T follicular helper cell (primary cell): ENCODE measurements at places on chromosomes 3 and 15.

DNA sequence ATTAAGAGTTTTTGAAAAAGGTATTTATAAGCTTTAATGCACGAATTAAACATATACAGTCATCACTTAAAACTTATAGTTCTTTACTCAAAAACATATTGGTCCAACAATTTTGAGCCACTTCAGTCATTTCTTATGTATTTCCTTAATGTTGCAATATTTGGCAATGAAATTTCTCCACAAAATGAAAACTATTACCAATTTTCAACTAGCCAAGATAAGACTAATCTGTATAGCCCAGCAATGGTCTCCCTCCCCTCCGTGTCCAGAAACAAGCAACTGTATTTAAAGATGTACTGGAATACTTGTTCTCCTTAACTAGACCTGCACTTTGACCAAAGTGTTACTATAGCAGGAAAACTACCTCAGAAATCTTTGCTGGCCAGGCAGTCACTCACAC, 9.2 kb downstream of the ARF4 start:
- no peak for DNase-seq

- DNase-seq, result no peak
Observed at GRCh38 chr3:87367736-87368135, 91.4 kb upstream of the POU1F1 start.

DNA sequence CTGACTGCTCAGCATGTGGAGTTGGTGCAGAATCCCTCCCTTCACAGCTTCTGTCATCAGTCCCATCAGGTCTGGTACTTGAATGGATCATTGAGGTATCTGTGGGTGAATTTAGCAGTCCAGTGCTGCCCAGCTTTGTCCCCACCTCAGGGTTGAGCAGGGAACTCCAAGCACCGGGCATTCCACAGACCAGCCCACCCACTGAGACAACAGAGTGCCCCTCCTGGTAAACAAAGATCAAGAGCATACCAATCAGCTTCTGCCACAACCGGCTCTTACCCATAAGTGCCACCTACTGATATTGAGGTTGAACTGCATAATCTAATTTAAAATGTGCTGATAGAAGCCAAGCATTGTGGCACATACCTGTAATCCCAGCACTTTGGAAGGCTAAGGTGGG, 57.1 kb upstream of the FXR1 start:
- no peak for DNase-seq

DNA sequence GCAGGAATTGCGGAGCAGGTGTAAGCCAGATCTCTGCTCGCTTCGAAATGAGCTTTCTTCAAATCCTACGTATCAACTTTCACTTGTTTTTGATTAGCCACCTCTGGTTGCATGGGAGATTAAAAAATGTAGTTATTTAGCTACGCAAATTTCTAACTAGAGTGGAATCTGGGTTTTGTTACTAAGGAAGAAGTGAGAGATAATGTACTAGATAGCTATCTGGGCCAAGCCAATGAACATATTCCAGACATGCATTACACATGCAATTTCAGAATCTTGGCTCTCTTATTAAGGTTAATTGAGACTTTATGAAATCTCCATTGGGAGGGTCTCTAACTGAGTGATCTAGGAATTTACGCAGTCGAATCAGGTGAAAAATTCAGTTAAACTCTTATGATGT, 765.7 kb downstream of the DIPK2A start:
- no peak for DNase-seq

- DNase-seq, result no peak
Observed at GRCh38 chr3:131387796-131388489, 6.4 kb downstream of the NUDT16 start.

GRCh38 chr3:129911261-129911861, 17.9 kb upstream of the TMCC1 start:
- DNase-seq, result no peak

GRCh38 chr15:98720031-98720430, 71.7 kb downstream of the IGF1R start:
- no peak for DNase-seq

GRCh38 chr15:100208921-100209603, 132.7 kb downstream of the ADAMTS17 start:
- DNase-seq, result no peak
